AG09309 (cell line): ENCODE measurements at places on chromosomes 12 and 14.

- DNase-seq = no peak
Observed at GRCh38 chr12:16225692-16226091, 51.8 kb downstream of the SLC15A5 start.

GRCh38 chr12:93144109-93144508 lies 215.0 kb upstream of the EEA1 start:
- no peak for DNase-seq

GRCh38 chr12:10190558-10191388 lies 11.9 kb downstream of the TMEM52B start:
- DNase-seq = no peak

DNA sequence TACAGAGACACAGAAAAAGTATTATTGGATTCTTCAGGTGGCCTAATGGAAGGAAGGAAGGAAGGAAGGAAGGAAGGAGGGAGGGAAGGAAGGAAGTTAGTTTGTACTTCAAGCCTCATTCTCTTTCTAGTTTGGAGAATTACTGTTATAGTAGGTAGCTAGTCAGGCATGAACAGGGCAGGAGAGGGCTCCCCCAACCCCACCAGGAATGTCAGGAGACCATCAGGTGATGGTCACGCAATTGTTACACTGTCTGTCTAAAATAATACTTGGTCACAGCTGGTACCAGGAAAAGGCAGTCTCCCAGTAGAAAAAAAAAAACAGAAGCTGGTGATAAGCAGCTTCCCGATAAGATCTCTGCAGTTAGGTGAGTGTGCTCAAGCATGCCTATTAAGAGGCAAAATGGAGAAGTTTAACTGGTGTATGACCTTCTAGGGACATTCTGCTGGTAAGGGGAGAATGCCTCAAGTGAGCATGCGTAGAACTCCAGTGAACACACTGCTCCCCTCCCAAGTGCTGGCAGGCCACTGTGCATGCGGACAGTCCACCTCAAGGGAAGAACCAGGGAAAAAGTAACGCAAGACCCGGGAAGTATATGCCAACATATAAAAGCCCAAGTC lies 358.4 kb upstream of the SOX5 start:
- DNase-seq = no peak

- no peak for DNase-seq
Observed at GRCh38 chr12:108231109-108231905, 102.2 kb downstream of the WSCD2 start.

- DNase-seq = no peak
Observed at GRCh38 chr12:47316609-47317049, 236.9 kb upstream of the AMIGO2 start.

- peak; percentile 93 for DNase-seq
Observed at GRCh38 chr14:51304941-51305340, 64.9 kb downstream of the TMX1 start.

GRCh38 chr14:95545515-95546168 lies 10.8 kb downstream of the GLRX5 start:
- peak; percentile 32 for DNase-seq
